ENCODE measurements at places on chromosomes 16 and 17.

DNA sequence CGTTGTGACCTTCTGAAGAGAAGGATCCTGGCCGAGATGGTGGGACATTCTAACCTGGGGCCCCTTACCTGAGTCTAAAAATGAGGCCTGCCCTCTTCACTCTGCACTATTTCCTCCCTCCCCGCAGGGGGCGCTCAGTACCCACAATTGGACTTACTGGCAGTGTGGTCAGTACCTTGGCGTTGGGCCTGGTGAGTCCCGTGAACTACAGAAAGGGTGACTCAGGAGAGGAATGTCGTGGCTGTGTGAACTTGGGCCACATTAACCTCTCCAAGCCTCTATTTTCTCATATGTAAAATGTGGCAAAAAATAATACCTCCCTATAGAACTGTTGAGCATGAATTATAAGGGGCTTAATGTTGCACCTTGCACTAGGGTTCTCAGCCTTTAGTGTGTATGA lies 3.9 kb downstream of the RSAD1 start:
- DNase-seq, result peak; percentile 92

DNA sequence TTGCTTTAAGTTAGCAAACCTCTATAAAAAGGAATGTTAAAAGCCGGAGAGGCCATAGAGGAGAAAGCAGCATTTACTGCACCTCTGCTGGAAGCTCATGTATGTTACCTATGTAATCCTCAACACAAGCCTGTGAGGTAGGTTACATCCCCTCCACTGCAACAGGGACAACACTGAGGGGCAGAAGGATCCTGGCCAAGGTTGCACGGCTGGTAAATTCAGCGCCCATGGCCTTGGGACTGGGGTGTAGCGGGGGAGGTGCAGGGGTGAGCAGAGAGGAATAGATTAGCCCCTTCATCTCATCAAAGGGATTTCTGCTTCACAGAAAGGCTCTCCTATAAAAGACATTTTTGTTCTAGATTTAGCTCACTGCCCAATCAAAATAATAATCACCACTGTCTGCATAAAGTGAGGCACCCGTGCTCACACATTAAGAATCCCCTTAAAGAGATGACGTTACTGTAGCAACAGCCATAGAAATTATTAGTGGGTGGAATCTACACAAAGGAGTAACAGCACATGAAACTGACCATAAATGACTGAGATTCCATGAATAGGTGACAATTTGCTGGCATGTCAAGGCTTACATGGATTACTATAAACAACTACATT lies 3.3 kb downstream of the ZCCHC14 start:
- DNase-seq, result no peak

DNA sequence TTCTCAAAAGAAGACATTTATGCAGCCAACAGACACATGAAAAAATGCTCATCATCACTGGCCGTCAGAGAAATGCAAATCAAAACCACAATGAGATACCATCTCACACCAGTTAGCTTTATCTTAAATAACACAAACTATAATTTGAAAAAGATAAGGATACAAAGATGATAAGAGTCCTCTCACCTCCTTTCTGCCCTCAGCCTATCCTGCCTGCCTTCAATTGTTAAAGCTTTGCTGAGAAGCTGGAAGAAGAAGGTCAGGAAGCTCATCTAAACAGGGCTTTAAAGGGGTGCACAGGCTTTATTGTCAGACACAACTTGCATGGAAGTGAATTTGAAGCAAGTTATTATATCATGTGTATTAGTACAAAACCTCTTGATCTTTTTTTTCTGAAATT lies 676.3 kb upstream of the GOT2 start:
- DNase-seq, result no peak

DNA sequence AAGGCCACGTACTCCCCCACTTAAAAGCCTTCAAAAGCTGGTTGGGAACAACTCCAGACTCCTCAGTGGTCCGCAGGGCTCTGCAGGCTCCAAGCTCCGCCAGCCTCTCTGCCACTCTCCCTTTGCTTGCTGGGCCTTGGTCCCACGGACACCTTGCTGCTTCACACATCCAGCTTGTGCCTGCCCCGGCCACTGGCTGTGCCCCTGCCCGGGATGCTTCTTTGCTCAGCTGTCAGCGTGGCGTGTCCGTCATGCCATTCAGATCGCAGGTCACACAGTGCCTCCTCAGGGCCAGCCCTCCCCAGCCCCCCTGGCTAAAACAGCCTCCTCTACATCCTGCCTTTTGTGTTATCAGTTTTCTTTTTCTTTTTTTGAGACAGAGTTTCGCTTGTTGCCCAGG lies 11.8 kb downstream of the ASPHD1 start:
- no peak for DNase-seq

- no peak for DNase-seq
Measured at GRCh38 chr16:85046472-85046916, 18.9 kb downstream of the KIAA0513 start.

- DNase-seq, result no peak
Measured at GRCh38 chr17:72658675-72659074, 433.8 kb downstream of the SLC39A11 start.

DNA sequence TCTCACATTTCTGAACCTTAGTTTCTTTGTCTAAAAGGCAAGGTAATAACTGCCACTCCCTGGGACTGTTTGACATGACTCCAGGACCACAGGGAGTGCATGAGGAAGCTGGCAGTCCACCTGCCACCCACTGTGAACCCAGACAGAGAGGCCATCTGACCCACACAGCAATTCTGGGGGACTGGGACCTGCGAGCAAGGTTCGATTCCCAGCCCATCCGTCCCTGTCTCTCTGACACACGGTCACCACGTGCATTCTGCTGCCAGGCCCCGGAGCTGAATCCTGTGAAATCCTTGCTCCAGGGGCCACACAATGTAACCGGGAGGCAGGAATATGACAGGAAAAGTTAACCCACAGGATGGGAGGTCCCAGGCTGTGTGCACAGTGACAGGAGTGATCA lies 218.8 kb upstream of the FOXF1 start:
- no peak for DNase-seq

DNA sequence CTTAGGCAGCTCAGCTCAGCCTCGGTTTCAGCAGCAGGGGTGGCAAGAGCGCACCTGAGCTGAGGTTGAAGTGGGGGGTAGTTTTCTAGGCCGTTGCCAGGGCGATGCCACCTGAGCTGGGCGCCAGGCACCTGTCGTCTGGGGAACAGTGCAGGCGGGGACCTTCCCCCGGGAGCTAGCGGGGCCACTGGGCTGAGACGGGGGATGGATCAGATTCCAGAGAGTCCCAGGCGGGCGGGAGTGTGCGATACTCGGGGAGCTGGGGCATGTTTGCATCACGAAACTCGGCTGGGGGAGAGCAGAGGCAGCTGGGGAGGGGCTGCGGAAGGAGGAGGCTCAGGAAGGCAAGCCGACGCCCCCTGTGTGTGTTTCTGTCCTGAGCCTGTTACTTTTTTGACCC lies 477 bp upstream of the CLDN9 start:
- no peak for DNase-seq

DNA sequence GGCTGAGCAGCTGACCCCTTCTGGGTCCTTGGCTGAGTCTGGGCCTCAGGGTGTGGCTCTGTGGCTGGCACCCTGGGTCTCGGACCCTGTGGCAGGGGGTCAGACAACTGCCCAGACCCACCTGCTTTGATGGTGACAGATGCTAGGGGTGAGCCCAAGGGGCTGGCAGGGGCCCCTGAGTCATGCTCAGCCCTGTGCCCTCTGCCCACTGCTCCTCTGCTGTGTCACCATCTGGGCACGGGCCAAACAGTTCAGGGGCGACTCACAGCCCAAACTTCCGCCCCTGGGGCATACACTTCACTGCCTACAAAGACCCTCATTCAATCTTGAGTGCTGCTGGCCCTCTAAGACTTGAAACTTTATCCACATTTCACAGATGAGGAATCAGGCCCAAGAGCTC lies 5.7 kb downstream of the ADGRG1 start:
- DNase-seq, result no peak

- no peak for DNase-seq
Measured at GRCh38 chr17:43363181-43363925, 35.4 kb upstream of the ARL4D start.

- DNase-seq, result no peak
Measured at GRCh38 chr17:74603037-74603635, 11.1 kb upstream of the CD300LD start.

- no peak for DNase-seq
Measured at GRCh38 chr16:65222536-65222935, 100.7 kb upstream of the CDH11 start.

GRCh38 chr17:34542700-34543336 lies 36.6 kb upstream of the TMEM132E start:
- peak; percentile 81 for DNase-seq
